ENCODE measurements at places on chromosomes 1 and 21.

DNA sequence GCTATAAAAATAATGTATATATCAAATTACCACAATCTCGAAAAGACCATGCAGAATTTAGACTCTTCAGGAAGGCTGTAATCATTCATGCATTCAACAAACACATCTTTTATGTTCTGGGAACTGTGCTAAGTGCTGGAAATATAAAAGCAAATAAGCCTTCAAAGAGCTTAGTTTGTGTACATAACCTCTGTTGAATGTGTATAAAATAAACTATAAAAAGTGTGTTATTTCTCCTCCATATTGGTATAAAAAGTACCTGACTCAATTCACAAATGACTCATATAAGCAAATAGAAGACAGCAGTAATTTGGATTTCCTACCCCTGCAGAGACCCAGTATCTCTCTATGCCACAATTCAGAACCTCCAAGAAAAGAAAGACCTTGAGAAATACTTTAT is 36.8 kb downstream of the RAB3GAP2 start:
- no peak for DNase-seq

DNA sequence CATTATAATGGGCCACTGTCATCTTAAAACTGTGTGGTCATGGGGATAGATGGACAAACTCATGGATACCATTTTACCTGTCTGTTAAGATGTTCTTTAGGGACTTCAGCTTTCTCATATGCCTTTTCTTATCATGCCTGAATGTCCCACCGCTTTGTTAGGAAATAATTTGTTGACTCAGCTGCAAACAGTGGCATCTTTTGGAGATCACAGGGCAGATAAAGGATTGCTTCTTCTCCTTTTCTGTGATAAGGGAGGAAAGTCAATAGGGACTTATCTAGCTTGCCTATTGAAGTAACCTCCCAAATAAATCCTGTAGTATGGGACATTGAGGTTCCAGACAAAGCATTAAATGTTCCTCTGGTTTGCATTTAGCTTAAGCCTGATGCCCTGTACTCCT is 79.8 kb upstream of the KIAA0040 start:
- no peak for DNase-seq

DNA sequence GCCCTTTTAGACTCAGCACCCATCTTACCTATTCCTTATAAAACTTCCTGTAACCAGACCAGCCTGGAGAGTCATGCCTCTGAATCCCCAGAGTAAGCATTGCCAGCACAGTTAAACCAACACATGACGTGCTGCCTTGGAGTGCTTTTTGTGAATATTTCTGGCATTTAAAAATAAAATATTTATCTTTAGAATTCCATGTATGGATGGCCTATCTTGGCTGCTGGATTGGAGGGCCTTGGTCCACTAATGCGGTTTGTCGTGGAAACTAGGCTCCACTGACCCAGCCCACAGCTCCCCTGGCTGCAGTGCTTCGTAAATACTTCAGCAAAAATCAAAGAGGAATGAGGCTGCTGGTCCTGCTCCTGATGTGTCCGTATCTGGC is 17.5 kb downstream of the MTARC1 start:
- DNase-seq = no peak

- DNase-seq = peak; percentile 80
These were observed at the start of gene CD34 for GRCh38 chr1:207910591-207911354. Gene CD34, minus strand, starts transcription at chr1:207911125. Its CDS starts 45 bp downstream, at chr1:207911080.

DNA sequence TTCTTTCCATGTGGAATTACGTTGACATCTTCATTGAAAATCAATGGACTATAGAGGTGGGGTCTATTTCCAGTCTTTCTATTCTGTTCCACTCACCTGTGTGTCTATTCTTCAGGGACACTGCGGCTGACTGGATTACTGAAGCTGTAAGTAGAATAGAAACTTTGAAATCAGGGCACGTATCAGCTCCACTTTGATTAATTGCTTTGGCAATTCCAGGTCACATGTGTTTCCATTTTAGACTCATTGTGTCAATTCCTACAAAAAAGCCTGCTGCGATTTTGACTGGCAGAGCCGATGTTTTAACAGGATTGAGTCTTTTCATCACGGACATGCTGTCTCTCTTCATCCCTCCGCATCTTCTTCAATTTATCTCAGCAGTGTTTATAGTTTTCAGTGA is 20.9 kb upstream of the RNF223 start:
- DNase-seq = no peak

- no peak for DNase-seq
These were observed 23.2 kb downstream of the LYST start for GRCh38 chr1:235843461-235843961.

GRCh38 chr1:228989992-228990827 is 254.9 kb downstream of the RHOU start:
- DNase-seq = peak; percentile 70

DNA sequence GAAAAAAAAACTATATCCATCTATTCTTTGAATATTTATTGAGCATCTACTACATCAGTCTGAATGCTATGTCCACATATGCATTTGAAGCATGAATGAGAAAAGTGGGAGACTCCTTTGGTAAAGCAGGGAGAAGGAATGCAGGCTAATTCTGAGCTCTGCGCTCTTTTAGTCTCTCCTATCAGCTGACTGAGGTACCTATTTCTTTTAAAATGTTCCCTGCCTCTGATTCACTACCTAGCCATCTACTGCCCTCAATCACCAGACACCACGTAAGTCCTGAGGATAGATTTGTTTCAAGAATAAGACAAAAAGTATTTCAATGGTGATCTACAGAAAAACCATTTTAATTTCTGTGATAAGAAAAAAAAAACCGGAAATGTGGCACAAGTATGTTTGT is 3.8 kb upstream of the RGS13 start:
- no peak for DNase-seq

Measured in heart right ventricle (tissue), 16 donors.